ENCODE measurements at places on chromosomes 7 and 10. TPM values are rescaled to one million over a fixed set of nuclear protein-coding genes. Genes with fewer than 3 reads are reported as not detected.
A peak's percentile ranks its signal among the peaks of the same experiment; 100 is the strongest.

- H3K36me3 ChIP-seq: no peaks in the 10 kb centered on the region
- H3K4me3 ChIP-seq: no peak overlapping the region
- peak overlapping the region; percentile 63 for H3K27ac ChIP-seq
- DNase-seq: no peak
Measured at GRCh38 chr7:94374721-94375566, 19.8 kb upstream of the COL1A2 start.

AVPI1 gene
- 22.1 TPM for polyA plus RNA-seq

GRCh38 chr7:2003451-2003930, 229.3 kb downstream of the MAD1L1 start:
- H3K4me3 ChIP-seq: no peak overlapping the region
- H3K27ac ChIP-seq: no peak overlapping the region
- H3K4me1 ChIP-seq: no peaks in the 10 kb centered on the region
- no peaks in the 10 kb centered on the region for H3K27me3 ChIP-seq
- no peak for DNase-seq
- H3K36me3 ChIP-seq: no peaks in the 10 kb centered on the region

- H3K36me3 ChIP-seq: peaks cover 2% of the 10 kb centered on the region
- DNase-seq: peak; percentile 63
- peak overlapping the region; percentile 68 for H3K4me3 ChIP-seq
- peak overlapping the region; percentile 94 for H3K27ac ChIP-seq
- H3K4me1 ChIP-seq: peaks cover 12% of the 10 kb centered on the region
- H3K27me3 ChIP-seq: no peaks in the 10 kb centered on the region
Measured at GRCh38 chr7:149126662-149127266, 640 bp upstream of the ZNF425 start.

TAS2R3 gene
- polyA plus RNA-seq: not detected
